SK-MEL-5 (cell line): ENCODE measurements at places on chromosomes 5 and 9. TPM values are rescaled to one million over a fixed set of nuclear protein-coding genes. Genes with fewer than 3 reads are reported as not detected.

The RNF224 gene
- total RNA-seq: not detected in 2 replicates

The FRMD3 gene
- 21.5 and 22.1 TPM in 2 replicates for total RNA-seq

The SHISAL2B gene
- total RNA-seq: not detected in 2 replicates

The WWC1 gene
- 12.7 and 13.2 TPM in 2 replicates for total RNA-seq

The RELL2 gene
- total RNA-seq: 6.2 and 7.9 TPM in 2 replicates

The PCDHB14 gene
- 0.24 and 0.40 TPM in 2 replicates for total RNA-seq

- DNase-seq: peak; percentile 11
Observed at GRCh38 chr5:131262953-131263541, 806 bp upstream of the CDC42SE2 start.

- DNase-seq: no peak
Observed at GRCh38 chr5:120073722-120074121, 390.4 kb upstream of the PRR16 start.

DNA sequence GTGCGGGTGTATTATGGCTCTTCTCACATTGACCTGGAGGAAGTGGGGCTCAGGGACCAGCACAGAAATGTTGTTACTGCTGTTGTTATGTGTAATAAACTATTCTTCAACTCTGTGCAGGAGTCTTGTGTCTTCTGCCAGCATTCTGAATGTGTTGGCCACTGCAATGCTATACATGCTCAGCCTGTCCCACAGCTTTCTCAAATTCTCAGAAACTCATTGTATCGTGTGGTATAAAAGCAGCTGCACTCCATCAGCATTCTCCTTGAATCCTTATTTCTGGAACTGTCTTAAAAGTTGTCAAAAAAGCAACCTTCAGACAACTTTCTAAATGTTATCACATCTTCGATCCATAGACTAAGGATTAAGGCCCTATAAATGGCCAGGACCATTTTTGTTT is 72.0 kb downstream of the ZNF474 start:
- no peak for DNase-seq

DNA sequence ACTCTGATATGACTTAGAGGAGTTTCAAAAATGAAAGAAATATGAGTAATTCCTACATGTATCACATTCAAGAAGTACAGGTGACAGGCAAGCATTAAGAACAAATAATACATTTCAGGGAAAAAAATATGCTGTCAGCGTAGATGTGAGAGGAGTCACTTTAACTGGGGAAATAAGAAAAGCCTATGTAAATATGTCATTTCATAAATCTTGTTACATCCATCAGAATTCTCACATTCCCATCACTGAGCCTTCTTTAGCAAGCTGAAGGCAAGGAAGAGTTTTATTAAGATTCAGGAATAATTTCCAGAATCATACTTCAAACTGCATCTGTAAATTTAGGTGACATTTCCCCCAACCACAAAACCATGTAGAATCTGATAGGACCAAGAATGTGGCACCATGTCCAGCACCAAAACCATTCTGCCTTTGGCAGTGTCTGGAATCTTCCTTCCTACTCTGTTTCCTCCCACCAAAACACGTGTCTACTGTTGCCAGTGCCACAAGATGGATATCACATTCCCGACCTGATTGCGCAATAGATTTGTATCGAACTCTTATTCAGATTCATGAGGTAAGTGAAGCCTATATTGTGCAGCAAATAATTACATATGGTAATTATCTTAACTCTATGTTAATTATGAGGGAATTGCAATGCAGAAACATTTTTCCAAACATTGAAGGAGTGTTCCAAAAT is 690.9 kb downstream of the ISL1 start:
- DNase-seq: no peak

- DNase-seq: no peak
Observed at GRCh38 chr9:127835991-127836516, 18.4 kb downstream of the ENG start.

GRCh38 chr9:2281031-2281802 is 266.1 kb downstream of the SMARCA2 start:
- DNase-seq: no peak

DNA sequence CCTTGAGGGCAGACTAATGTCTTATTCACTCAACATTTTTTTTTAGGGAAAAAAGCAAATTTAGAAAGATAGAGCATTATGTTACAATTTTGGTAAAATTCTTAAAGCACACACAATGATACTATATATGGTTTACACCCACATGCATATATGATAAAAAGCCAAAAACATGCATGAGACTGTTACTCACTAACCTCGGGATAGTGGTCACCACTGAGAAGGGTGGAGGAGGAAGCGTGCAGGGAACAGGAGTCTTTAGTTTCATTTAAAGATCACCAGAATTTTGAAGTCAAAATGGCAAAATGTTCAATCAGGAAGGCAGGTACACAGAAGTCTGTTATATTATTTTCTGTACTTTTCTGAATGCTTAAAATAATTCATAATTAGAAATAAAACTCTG is 9.2 kb downstream of the ARL15 start:
- DNase-seq: no peak

DNA sequence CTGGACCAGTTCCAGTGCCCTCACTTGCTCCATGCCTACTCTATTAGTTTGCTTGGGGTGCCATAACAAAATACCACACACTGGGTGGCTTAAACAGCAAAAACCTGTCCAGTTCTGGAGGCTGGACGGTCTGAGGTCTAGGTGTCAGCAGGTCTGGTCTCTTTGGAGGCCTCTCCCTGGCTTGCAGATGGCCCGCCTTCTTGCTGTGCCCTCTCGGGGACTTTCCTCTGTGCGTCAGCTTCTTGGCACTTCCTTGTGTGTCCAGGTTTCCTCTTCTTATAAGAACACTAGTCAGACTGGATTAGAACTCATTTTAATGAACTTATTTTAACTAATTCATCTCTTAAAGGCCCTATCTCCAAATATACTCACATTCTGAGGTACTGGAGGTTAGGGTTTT is 97.2 kb downstream of the CARTPT start:
- no peak for DNase-seq

DNA sequence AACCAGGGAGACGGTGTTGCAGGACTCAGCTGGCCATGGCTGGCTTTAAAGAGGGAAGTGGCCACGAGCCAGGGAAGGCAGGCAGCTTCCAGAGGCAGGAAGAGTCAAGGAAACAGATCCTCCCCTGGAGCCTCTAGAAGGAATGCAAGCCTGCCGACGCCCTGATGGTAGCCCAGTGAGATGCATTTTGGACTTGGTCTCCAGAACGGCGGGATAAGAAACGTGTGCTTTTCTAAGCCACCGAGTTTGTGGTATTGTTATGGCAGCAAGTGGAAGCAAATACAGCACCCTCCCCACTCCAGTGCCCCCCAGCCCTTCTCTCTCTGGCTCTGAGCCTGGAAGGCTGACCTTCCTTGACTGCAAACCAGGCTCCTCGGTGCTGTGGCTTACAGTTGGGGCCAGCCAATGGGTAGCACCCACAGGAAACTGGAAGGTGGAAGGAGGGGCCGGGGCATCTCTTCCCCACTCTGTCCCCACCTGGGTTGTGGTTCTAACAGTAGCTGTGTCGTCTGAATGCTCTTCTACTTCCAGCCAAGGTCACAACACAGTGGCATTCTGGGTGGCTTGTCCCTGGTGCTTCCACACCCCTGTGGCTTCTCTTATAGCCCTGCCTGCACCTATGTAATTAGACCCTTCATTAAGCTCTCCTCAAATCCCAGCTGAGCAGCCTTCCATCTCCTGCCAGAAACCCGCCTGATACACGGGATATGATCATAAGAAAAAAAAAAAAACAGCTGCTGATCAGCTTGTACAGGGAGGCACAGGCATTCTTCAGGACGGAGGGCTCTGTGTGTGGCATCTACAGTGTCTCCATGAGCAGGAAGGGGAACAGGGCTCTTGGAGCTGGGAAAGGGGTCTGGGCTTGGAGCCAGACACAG is 29.9 kb upstream of the UNC5A start:
- no peak for DNase-seq

- no peak for DNase-seq
Observed at GRCh38 chr5:77776554-77777206, 541 bp upstream of the TBCA start.

DNA sequence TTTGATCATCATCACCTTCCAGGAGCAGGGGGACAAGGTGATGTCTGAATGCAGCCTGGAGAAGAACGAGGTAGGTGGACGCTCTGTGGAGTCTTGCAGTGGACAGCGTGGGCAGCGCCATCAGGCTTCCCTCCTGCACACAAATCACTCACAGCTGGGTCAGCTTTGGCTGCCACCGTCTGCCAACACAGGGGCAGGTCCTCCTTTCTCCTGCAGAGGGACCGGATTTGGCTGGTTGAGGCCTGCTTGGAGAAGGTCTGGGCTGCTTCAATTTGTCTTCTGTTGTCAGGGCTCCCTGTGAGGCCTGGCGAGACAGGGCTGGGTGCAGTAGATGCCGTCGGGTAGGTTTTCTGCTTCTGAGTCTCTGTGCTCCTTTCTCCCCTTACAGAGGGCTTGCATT is 180.6 kb downstream of the CACNA1B start:
- DNase-seq: no peak

DNA sequence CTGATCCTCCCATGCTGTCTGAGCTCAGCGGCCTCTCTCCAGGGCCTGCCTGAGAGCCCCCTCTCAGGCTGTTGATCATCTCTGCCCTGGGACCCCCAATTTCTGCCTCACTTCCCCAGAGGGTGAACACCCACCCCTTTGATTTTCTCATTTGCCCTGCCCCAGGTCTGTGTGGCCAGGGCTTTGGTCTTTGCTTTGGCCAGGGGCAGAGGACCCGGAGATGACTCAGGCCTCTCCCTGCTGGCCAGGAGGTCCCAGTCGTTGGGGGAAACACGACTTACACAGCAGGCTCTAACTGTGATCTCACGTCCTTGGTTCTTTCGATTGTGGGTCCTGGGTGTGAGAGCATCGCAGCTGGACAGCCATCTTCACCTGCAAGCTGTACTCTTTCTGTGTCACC is 1.1 kb upstream of the ADAMTS2 start:
- no peak for DNase-seq

DNA sequence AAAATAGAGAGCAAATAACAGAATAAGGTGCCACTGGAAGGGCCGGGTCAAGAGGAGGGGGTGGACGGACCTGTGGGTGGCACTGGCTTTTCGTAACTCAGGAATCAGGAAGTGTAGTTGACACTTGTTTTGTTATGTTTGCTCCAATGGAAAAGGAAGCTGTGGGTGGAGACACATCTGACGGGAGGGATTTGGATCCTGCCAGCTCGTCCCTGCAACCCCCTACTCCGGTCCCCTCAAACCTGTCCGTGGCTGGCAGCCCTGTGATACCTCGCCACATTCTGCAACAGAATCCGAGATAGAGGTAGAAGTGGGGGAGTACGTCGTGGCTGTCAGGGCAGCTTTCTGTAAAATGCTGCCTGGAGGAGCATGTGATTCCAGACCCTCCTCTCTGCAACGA is 104.2 kb upstream of the IER5L start:
- DNase-seq: no peak

GRCh38 chr5:1499851-1500250 is 23.9 kb downstream of the LPCAT1 start:
- no peak for DNase-seq

DNA sequence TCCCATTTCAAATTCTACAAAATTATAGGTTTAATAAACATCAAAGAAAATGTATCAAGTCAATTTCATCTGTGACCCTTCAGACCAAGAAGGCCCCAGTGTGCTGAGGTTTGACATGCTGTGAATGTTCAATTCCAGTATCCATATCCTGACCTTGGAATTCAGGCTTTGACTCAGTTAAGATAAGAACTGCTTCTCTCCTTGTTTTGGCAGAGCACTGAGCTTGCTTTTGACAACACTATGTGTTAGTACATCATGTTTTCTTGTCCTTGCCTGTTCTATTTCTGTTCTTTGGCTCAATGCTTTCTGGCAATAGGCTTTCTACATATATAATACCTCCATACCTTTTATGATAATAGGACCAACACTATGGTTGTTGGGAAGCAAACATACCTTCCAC is 105.6 kb downstream of the PLCXD3 start:
- no peak for DNase-seq

DNA sequence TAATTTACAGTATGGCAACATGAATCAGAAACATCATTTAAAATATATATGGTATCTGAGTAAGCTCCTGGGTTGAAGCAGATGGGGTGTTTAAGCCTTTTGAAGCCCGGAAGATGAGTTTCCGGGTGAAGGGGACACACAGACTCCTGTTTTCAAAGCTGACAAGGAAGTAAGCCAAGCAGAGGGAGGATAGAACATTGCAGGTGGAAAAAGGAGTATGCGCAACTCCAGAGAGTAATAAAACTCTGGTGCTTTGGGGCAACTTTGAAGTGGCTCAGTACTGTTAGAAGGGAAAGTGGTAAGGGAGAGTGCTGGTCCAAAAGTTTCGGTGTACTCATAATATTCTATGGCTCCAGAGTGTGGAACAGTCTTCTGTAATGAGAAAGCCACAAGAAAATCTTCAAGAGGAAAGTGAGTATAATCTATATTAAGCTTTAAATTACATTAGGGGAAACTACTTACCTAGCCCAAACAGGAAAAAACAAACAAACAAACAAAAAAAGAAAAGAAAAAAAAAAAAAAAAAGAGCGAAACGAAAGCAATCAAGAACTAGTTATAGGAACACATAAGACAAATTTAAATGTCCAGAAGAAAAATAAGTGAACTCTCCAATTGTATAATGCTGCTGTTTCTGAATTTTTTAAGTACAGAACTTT is 2.3 kb upstream of the ST8SIA4 start:
- no peak for DNase-seq

DNA sequence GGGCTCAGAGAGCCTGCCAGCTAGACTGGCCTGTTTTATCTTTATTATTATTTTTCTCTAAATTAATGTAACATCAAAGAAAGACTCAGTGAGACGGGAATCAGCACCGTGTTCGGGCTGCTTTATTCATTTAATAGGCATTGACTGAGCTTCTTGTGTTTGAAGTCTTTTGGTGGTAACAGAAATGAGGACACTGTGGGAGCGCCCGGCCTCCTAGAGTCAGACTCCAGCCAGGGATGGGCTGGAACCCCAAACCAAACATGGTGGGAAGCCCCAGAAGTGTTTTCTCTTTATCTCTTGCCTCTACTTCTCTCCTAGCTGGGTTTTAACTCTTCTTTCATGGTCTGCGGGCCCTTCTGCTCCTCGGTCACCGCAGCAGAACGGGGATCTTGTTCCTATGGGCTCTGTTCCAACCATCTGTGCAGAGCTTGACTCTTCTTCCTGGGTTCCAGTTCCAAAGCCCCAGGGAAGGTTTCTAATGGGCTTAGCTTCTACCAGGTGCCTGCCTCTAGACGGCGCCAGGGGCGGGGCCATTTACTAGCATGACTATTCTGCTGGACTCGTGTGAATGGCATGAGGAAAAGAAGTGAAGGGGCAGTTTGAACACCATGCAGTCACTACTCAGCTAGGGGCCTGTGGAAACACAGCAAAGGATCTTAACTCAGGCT is 123.8 kb downstream of the FGF18 start:
- no peak for DNase-seq

DNA sequence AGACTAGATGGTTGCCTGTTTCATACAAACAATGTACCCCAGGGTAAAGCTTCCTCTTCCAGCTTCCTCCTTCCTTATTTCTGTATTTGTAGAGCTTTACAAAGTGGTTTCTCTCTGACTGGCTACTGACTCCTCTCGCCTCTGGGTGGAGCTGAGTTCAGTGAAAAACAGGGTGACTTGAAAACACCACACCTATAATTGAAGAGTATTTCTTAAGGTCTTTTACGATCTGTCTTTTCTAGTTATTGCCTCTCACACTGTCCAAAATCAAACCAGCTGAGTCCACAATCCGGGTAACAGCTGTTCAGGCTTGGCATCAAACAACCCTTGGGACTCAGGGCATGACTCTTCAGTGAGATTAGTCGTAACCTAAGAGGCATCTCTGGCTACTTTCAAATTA is 200.4 kb downstream of the ARRDC3 start:
- DNase-seq: no peak

- no peak for DNase-seq
Observed at GRCh38 chr5:33300209-33300742, 140.5 kb upstream of the TARS1 start.
